ELR (cell line): ENCODE measurements at places on chromosomes 11 and 22.
A peak's percentile ranks its signal among the peaks of the same experiment; 100 is the strongest.

DNA sequence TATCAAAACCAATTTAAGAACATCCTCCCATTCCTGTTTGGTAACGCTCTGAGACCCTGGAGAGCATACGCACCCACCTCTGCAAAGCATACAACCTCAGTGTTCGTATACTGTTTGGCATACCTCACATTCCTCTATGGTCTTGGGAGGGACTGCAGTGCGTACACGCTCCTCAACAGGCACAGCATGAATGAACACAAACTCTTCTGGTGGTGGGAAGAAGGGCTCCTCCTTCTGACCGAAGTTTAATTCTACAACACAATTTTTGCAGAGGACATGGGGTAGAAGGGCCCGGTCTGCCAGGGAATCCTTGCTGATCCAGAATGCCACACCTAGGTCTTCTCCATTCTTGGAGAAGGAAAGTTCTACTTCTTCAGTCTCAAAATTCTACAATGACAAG, 5.3 kb downstream of the HNRNPUL2 start:
- DNase-seq: peak; percentile 30

DNA sequence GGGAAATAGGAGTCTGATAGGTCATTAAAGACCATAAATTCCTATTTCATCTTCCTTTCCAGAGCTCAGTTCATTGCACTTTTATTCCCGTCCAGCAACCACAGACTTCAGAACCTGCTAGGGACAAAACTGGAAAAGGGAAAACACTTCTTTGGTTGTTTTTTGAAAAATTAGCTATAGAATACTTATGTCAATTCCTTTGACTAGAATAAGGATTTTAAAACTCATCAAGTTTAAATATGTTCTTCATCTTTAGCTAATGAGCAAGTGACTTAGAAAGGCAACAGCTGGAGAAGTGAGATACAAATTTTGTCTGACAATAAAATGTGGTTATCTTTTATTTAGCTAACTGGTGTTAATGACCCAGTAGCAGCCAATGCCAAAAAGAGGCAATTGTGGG, 206.9 kb downstream of the SOX6 start:
- no peak for DNase-seq

GRCh38 chr11:70853068-70853769, 399.2 kb downstream of the SHANK2 start:
- no peak for DNase-seq

DNA sequence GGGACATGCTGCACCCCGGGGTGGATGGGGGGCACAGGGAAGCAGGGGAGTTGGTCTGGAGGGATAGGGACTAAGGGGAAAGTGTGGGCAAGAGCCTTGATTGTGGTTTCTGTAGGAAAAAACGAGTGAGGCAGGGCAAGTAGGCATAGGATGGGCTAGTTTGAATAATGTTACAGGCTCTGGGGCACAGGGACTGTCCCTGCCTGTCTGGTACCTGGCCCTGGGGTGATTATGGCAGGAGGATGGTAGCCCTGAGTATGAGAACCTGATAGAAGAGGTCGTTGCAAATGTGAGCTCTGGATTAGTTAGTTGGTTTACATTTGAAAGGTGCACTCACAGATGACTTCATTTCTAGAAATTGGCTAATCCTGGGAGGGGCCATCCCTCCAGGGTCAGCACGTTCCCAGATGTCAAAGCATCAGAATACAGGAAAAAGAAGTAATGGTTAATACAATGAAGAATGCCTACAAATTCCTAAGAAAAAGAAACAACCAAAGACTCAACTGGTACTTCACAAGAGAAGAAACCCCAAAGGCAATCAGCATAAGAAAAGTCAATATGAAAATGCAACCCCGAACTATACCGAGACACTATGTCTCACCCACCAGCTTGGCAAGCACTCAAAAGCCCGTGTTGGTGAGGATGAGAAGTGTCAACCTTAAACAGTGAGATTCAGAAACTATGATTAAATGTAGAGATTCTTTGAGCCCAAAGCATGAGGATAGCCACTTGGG, 11.3 kb upstream of the SMIM38 start:
- DNase-seq: no peak

DNA sequence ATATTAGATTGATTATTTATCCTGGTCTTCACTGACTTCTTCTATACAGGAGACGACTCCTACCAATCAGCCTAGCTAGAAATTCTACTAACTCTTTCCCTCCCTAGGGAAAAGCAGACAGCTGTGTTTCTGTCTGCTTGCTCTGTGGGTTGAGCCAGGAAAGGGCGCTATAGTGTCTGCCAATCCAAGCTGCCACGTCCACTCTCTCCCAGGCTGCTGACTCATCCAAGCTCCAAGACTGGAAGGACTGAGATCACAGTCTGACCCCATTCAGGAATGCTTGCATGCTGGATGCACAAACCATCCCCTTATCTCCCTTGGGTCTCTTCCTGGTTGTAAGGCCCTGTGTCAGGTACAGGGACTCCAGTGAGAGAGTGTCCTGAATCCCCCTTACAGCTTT, 955.6 kb downstream of the OPCML start:
- DNase-seq: peak; percentile 94

- no peak for DNase-seq
Observed at GRCh38 chr11:79155237-79155636, 285.6 kb downstream of the TENM4 start.

DNA sequence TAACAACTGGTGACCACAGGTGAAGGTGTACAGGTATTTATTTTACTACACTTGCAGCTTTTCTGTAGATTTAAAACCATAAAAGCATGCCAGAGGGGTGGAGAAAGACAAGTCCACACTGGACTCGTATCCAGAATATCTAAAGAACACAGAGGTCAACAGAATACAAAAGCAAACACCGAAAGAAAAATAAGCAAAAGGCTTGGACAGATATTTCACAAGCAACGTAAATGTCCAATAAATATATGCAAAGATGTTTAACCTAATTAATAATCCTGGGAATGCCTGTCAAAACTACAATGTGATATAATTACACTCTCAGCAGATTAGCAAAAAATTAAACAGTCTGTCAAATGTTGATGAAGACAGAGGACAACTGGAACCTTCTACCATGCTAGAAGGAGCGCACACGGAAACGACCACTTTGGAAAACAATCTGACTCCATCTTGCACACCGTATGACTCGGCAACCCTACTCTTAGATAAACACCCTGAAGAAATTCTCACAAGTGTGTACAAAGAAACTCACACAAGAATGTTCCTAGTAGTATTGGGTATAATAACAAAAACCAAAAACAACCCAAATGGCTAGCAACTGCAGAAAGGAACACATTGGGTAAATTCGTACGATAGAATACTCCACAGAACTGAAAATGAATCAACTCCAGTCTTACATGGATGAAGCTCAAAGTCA, 27.2 kb downstream of the GNB1L start:
- no peak for DNase-seq

DNA sequence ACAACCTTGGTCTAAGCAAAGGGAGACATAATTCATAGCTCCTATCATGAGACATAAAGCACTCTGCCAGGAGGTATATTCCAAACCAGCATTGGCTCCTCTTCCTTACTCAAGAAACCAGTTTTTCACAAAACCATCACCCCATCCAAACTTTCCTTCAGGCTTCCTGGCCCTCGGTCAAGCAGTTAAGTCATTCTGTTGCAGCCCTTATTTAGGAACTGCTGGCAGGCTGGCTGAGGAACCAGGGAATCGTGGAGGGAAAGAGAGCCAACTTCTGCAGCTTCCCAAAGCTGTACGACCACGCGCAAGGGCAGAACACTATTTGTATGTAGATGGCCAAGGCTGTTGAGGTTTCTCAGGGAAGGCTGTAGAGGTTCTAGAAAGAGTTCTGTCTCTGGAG, 680 bp downstream of the IFT46 start:
- DNase-seq: no peak

DNA sequence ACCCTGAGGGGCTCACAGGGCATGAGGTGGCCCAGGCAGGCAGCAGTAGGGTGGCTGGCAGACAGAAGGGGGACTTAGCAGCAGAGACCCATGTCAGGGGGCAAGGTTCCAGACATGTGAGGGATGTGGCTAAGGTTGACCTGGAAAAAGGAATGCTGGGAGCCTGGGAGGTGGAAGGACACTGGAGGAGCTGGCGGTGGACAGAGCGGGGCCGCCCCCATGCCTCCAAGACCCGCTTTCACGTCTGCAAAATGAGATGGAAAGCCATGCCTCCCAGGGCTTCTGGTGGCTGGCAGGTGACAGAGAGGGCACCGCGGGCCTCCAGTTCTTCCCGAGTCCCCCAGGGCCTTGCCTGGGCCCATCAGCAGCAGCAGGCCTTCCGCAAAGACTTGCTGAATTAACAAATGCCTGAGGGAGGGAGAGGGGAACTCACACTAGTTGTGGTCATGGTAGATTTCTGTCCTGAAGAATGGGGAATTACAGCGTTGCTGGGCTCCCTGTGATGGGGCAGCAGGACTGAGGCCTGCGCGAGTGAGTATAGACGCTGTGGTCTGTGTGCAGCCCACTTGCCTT, 23.1 kb upstream of the SOX10 start:
- no peak for DNase-seq

DNA sequence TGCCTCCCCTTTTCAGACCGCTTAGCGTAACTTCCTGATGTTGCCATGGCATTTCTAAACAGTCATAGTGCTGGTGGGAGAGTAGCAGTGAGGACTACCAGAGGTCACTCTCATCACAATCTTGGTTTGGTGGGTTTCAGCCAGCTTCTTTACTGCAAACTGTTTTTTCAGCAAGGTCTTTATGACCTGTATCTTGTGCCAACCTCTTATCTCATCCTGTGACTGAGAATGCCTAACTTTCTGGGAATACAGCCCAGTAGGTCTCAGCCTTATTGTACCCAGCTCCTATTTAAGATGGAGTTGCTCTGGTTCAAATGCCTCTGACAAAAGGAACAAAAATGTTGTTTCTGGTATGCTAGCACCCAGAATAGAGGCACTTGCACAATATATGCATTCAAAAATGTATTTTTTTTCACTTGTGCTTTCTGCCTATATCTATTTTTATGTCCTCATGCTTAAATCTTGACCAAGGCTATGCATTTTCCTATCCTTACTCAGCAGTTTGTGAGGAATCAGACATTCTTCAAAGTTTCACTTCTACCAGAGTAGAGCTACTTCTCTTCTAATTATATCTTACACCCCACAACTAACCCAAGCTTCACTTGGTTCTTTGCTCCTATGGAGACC, 16.1 kb upstream of the OR51M1 start:
- peak; percentile 45 for DNase-seq

GRCh38 chr22:47277531-47277930, 515.1 kb downstream of the TBC1D22A start:
- no peak for DNase-seq

- peak; percentile 3 for DNase-seq
Observed at GRCh38 chr11:117614728-117615127, 182.3 kb downstream of the DSCAML1 start.

- no peak for DNase-seq
Observed at GRCh38 chr22:31715147-31715778, 34.7 kb downstream of the PRR14L start.

DNA sequence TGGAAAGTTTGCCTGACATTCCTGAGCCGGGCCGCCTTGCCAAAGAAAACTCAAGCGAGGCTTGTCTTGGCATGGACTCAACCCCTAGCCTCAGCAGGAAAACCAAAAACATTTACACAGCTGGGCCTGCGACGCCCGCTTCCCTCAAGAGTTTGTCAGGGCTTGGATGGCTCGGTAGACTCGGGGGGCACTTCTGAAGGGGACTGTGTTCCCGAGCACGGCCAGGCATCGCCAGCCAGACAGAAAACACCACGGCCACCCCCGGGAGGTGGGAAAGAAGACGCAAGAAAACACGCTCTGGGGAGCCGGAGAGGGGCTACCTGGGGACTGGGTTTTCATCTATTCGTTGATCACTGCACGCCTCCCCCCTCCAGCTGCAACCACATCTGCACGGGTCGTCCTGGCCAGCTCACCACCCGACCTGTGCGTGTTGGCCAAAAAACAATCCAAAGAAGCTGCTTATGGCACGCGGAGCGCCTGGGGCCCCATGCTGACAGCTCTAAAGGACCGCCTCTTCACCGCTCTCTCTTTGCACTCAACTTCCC, 380.7 kb downstream of the MN1 start:
- DNase-seq: peak; percentile 46
